ENCODE measurements at places on chromosomes 1 and 21.

GRCh38 chr21:45152265-45152746 is 77.9 kb downstream of the ADARB1 start:
- peak; percentile 72 for DNase-seq

DNA sequence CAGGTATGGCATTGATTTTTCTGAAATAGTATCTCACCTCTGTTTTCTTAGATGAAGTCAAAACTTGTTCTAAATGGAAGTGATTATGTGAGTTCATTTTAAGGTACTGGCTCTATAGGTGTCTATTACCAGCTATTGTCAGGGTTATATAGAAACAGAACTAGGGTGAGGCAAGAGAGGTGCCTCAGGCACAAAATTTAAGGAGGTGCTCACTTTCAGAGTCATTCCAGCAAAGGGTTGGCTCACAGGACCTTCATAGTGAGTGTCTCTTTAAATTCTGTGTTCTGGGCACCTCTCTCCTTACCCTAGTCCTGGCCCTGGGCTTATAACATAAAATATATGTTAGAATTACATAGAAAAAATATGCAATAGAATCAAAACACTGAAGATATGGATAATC is 49.3 kb downstream of the KIAA0319L start:
- no peak for DNase-seq

GRCh38 chr1:17162941-17163340 is 42.0 kb upstream of the PADI1 start:
- no peak for DNase-seq

DNA sequence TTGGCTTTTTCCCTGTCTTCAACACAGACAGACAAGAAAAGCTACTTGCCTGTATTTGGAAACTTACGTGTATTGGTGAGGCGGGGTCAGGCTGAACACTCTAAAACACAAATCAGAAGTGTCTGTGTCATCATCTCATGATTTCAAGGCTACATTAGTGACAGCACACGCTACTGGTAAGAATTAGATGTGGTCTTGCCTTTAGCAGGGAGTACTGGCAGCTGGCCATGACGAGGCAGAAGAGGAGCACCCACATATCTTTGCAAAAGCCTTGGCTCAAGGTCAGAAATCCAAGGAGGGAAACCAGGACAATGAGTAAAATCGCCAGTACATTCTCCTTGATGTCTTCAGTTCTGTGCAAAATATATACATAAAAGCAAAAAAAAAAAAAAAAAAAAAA is 77.7 kb downstream of the PCNX2 start:
- DNase-seq, result no peak

DNA sequence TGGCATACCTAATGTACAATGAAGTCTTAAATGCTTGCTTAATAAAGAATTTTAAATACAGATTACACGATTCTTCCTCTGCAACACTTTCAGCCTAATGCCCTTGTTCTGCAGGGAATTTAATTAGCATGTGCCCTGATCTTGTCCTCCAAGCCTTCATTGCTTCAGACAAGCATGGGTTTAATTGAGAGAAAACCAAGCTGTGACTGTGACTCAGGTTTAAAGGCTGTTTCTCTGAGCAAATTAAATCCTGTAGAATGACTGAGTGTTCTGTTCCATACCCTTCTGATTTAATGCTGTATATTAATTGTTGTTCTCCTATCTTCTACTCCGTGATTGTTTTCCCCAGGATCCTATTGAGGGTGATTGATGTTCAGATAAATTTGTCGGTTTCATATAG is 269.0 kb upstream of the PRMT6 start:
- DNase-seq, result no peak

- peak; percentile 80 for DNase-seq
Measured at GRCh38 chr1:165697881-165698760, at the start of gene ALDH9A1. TSS of gene ALDH9A1 (minus strand) at chr1:165698562. CDS start at chr1:165698558, 4 bp downstream.

DNA sequence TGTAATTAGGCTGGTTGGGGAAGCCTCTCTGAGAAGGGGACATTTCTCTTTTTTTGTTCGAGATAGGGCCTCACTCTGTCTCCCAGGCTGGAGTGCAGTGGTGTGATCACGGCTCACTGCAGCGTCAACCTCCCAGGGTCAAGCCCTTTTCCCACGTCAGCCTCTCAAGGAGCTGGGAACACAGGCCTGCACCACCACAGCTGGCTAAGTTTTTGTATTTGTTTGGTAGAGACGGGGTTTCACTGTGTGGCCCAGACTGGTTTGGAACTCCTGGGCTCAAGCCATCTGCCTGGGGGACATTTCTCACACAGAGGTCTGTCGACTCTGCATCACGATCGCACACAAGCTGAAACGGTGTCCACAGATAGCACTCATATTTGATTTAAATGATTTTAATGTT is 39.7 kb downstream of the HUNK start:
- no peak for DNase-seq

DNA sequence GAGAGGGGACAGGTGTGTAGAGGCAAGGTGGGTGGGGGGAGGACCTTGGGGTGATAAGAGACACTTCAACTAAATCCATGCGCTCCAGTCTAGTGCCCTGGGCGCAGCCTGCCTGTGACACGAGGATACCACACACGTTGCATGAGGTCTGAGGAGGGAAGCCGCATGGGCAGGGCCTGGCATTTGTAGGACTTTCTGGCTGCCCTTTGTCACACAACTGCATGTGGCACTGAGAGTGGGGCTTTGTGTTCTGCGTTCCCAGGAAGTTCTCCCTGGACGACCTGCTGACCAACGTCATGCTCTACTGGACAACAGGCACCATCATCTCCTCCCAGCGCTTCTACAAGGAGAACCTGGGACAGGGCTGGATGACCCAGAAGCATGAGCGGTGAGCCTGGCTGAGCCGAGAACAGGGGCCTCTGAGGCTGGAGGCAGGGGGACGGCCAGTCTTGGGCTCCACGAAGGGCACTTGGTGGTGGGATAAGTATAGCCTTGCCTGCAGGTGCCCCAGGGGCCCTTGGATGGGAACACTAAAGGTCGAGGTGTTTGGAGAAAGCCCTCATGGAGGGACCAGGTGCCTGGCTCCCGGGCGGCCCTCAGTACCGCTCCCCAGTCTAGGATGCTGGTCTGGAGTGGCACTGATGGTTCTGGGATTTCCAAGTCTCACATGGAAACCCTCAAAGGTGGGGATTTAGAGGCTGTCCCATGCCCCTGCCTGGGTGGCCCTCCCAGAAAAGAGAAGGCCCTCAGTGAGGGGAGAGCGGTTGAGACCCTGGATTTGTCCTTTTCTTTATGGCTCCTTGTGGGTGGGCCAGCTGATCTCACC is 34.5 kb downstream of the EPHX1 start:
- no peak for DNase-seq

DNA sequence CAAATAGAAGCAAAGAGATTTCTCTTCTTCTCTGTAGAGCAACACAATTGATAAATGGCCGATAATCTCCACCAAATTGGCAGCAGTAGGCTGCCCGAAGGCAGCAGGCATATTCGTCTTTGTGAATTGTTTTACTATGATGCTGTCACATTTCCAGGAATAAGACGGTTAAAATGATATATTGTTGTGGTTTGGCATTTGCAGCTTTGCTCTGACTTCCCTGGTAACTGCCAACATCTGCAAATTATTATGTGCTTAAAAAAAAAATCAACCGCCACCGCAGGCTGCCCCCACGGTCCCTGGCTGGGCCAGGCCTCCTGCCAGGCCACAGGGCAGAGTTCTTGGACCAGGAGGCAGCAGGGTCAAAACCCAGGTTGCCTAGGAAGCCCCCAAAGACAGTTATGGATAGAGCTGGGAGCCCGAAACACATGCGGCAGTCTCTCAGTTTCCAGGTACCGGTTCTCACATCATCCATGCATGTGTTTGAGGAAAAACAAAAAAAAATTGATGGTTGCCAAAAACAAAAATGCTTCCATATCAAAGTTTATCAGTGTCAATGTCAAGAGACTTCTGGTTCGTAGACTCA is 179.3 kb downstream of the ETS2 start:
- DNase-seq, result peak; percentile 59

- no peak for DNase-seq
Measured at GRCh38 chr1:200028586-200029034, 1.1 kb downstream of the NR5A2 start.

DNA sequence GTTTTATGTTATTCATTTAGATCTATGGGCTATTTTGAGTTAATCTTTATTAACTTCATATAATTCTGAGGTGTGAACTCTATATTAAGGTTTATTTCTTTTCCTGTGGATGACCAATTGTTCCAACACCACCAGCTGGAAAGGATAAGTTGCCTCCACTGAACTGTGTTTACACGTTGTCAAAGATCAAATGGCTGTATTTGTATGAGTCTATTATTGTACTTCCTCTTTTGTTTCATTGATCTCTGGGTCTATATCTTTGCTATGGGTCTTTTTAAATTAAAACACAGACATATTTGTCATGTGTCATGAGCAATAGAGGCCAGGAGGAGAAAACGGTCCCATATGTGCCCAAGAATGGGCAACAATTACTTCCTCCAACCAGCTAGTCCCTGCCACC is 5.2 kb upstream of the MAB21L3 start:
- DNase-seq, result no peak

- DNase-seq, result no peak
Measured at GRCh38 chr1:3742439-3743298, 9.6 kb upstream of the CCDC27 start.

DNA sequence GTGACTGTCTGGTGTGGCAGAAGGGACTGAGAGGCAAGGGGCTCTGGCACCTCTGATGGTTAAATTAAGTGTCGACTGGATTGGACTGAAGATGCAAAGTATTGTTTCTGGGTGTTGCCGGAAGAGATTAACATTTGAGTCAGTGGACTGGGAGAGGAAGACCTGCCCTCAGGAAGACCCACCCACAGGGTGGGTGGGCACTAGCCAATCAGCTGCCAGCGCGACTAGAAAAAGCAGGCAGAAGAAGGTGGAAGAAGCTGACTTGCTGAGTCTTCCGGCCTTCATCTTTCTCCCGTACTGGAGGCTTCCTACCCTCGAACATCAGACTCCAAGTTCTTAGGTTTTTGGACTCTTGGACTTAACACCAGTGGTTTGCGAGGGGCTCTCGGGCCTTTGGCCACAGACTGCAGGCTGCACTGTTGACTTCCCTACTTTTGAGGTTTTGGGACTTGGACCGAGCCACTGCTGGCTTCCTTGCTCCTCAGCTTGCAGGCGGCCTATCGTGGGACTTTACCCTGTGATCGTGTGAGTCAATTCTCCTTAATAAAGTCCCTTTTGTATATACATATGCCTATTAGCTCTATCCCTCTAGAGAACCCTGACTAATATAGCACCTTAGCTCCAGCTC is 79.6 kb downstream of the KAZN start:
- no peak for DNase-seq

- no peak for DNase-seq
Measured at GRCh38 chr1:206941766-206942418, 4.4 kb downstream of the PIGR start.
